Endothelial cell (in vitro differentiated cells): ENCODE measurements at places on chromosomes 4 and X.

DNA sequence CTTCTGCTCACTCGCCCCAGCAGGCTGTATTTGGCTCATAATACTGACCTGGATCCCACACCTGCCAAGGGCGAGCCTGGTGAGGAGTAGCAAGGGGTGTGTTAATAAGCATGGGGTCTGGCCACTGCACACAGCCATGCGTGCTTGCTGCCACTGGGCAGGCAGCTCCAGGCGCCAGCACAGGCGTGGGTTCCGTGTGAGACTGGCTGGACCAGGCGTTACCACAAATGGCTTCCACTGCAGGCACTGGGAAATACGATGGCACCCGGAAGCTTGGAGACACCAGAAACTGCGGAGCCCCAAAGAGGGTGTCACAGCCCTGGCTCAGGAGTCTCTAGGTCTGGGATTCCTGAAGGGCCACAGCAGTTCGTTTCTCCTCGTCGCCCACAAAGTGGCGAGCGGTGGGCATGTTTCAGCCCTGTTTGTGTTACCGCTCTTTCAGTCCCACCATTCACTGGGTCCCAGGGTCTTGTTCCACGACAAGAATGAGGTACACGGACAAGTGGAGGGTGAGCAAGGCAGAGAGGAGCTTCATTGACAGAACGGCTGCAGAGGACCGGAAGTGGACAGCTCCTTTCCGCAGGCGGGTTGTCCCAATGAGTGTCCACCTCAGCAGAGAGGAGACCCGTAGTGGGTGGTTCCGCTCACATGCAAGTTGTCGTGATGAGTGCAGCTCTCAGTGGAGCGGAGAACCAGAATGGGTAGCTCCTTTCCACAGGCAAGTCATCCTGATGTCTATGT is 428.9 kb downstream of the EPHA5 start:
- DNase-seq = no peak

- no peak for DNase-seq
Measured at GRCh38 chrX:11543249-11543648, 122.5 kb downstream of the ARHGAP6 start.

- DNase-seq = no peak
Measured at GRCh38 chrX:108664701-108665100, 71.7 kb downstream of the IRS4 start.

GRCh38 chr4:849478-850175 is 23.7 kb upstream of the CPLX1 start:
- DNase-seq = no peak

DNA sequence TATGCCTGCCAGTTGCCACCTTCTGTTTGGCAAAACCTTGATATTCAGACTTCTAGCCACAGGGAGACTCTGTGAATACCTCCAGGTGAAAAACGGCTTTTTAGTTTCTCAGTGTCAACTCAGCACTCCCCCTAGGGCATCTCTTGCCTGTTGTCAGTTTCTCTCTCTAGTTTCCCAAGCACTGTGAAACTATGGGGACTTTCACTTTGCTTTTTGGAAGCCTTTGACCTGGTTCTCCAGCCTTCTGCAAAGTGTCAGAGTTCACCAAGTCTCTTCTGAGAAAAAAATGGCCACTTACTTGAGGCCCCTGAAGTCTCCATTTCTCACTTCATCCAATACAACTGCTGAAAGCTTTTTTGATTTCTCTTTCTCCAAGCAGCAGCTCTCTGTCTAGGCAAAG is 521.5 kb downstream of the INPP4B start:
- no peak for DNase-seq

GRCh38 chrX:149910178-149910695 is 19.1 kb upstream of the HSFX4 start:
- no peak for DNase-seq

DNA sequence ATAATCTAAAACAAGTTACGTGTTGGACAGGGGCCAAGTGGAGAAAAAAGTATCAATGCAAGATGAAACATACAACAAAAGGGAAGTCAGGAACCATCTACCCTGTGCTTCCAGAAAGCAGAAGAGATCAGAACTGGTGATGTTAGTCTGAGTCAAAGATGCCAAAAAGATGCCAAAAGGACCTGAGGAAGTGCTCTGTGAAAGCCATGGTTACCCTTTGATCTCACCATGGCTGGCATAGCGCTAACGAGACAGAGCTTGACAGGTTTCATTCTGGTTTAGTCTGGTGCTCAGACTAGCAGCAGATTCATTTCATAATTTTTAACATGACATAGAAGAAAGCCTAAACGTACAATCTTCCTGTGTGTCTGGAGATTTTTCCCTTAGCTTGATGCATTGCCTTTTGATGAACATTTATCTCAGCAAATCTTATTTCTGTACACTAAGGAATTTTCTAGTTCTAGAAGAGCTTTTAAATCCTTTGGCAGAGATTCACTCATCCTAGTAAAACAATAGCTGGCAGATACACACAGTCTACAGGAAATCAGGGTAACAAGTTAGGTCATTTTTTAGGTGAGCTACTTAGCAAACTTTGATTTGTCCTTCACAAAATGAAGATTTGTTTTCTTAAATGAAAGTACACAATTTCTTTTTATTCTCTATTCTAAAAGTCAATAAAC is 87.7 kb downstream of the COL25A1 start:
- DNase-seq = no peak

DNA sequence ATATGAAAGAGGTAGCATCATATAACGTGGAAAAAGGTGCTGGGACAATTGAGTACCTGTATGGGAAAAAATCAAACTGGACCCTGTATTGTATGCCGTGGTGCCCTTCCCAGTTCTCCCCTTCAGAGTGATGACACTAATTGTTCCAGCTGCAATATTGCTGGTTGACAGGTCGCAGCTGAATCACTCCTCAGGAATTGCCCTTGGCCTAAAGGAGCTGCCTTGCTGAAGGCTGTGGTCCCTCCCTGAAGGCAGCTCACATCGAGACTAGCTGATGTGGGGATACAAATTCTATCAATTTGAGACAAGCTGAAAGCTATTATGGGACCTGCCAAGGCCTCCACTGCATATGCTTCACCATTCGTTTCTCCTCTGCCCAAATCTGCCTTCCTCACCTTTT is 39.3 kb upstream of the CXCL8 start:
- no peak for DNase-seq

DNA sequence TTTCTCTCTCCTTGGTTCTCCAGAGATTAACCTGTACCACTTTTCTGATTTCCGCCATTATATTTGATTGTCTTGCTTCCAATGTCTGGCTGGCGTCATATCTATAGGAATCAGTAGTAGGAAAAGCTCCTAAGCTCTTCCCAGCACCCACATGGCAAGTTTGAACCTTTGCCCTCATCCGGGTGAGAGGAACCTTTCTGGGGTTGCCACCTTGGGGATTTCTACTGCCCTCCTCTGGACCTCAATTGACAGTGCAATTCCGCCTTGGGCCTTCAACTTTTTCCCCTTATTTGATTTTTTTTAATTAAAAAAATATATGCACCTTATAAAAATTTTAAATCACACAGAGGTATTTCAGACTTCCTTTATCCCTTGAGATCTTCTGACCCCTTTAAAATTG is 2.0 kb upstream of the CXorf66 start:
- DNase-seq = no peak

DNA sequence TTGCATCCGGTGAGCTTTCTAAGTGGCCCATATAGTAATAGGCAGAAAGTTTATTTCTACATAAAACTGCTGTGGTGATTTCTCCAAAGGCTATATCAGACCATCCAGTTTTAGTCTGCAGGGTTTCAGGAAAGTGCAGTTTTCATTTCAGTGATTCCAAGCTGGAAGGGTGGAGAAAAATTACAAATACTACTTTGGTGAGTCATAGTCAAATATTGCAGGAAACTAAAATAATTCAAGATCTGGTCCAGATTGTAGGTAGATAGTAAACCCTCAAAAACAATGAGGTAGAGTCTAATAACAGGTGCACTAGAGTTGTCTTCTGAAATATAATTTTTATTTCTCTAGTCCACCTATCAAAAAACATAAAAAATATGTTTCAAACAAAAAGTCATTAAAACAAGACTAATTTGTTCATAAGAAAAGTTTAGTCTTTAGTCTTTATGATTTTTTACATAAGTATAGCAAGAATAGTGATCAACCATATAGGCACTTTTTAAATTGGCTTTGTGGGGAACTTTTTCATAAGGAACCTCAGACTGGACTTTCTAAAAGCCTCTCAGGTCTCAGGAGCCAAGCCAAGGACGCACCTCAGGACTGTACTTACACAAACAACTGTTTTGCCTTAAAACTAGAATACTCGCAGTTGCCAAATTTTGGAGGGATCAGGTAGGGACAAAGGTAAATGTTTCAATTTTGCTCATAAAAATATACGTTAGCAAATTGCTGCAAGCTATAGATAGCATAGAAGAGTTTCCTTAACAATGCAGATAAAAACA is 101.8 kb upstream of the TLR3 start:
- no peak for DNase-seq
